ENCODE measurements at places on chromosomes 11 and 22.

DNA sequence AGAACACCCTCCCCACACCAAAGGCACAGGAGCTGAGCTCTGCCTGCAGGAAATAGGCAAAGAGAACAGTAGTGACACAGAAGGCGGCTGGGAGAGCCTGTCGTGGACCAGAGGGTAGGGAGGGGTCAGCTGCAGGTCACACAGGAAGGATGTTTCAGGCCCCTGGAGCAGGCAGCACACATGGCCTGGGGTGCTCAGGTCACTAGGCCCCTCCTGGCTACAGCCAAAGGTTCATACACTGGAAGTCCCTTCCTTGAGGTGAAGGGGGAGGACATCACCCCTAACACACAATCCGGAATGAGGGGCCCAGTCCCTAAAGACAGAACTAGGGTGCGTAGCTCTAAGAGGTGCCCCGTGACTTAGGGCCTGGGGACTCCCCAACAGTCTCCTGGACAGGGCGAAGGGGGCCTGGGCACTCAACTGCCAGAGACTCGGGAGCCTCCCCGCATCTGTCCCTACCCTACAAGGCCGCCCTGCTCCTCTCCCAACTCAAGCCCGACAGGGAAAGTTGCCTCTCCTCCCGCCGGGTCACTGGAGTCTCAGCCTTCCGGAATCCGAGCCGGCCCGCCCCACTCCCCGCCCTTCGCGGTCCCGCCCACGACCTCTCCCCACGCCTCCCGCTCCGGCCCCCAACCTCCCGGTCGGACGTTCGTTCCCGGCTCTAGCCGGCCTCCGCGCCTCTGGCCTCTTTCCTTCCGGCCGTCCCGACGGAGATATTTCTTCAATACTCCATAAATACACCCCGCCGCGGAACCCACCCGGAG lies at the start of gene CYB5R2:
TSS of gene CYB5R2 (minus strand) at position 541 of the 764 bp plus-strand sequence. CDS start 675 bp downstream, outside the sequence.
- peak; percentile 43 for DNase-seq

- DNase-seq: no peak
Measured at GRCh38 chr11:80596291-80596810, 1155.5 kb upstream of the TENM4 start.

DNA sequence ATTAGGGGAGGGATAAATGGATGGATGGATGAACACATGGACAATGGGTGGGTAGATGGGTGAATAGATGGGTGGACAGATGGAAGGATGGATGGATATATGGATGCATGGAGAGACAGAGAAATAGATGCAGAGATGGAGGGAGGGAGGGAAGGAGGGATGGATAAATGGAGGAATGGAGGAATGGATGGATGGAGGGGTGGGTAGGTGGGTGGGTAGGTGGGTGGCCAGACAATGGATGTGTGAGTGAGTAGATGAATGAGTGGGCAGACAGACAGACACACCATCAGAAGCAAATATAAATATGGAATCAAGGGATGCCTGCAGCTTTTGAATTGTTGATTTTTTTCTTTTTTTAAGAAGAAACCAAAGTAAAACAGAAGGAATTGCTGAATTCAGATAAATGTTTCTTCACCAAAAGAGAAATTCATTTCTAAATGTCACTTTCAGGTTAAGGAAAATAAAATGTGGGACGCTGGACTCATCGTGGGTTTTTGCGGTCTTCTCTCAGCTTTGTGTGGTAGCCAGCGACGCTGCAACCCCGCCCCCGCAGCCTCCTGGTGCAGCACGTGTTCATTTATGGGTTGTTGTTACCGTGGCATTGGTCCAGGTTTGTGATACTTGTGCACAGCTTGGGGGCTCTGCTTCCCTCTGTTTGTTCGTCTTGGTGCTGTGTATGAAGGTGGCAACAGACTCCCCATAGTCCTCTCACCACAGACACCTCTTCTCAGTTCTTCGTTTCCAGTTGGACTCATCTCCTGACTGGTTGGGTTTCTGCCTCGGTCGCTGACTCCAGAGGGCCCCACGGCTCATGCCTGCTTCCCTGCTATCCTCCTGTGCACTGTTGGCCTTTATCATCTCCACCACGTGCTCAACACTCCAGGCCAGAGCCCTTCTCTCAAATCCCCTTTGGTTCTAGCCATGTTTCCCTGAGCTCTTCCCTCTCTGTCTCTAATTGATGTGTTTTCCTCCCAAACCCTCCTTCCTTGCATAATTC lies 76.4 kb downstream of the CDKN1C start:
- DNase-seq: peak; percentile 14

GRCh38 chr11:12099132-12099873 lies 11.1 kb upstream of the MICAL2 start:
- DNase-seq: peak; percentile 58
